ENCODE measurements at places on chromosomes 16 and 17.

DNA sequence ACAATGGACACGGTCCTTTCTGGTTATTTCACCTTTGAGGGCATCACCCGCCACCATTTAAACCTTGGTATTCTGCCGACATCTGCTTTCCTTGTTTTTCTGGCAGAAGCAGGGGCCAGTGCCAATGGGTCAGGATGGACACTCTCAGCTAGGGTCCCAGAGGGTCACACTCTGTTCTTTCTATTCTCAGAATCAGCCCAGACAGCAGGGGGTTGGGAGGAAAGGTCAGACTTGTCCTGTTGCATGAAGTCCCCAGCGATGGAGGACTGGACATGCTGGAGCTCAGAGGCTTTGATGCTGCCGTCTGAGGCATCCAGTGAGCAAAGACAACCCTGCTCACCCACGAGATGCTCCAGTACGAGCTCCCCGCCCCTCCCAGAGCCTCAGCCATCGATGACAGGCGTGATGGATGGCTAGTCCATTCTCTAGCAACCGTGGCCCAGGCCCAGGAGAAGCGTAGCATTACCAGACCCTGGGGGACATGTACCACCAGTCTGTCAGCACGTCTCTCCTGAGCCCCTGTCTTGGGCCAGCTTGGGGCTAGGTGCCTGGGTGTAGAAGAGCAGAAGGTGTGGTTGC, 62.0 kb downstream of the FOXL1 start:
- DNase-seq: no peak

DNA sequence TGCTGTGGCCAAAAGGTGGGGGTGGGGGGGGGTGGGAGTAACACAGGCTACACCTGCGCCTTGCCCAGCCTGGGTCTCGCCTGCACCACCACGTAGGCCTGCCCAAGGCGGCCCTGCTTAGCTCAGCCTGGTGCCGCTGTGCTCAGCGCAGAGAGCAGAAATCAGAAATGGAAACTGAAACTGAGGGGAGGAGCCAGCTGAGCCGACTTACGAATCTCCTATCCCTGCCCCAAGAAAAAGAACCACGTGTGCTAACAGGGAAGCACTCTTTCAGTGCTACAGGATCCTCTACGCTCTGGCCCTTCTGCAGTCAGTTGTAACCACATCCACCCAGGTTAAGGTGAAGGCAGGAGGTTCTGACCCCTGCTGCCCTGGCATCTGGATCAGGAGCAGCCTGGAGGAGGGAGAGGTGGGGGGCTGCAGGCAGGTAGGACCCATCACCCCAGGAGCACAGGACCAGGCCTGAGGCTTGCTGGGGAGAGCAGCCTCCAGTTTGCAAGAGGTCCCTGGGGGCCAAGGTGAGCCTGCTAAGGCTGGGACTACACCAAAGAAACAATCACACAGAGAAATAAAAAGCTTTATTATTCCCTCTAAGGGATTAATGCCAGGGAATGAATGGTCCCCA, at the start of gene DHX58:
DHX58 (minus strand) TSS at position 163 of the 625 bp plus-strand sequence. CDS start 822 bp downstream, outside the sequence.
- DNase-seq: peak; percentile 93

DNA sequence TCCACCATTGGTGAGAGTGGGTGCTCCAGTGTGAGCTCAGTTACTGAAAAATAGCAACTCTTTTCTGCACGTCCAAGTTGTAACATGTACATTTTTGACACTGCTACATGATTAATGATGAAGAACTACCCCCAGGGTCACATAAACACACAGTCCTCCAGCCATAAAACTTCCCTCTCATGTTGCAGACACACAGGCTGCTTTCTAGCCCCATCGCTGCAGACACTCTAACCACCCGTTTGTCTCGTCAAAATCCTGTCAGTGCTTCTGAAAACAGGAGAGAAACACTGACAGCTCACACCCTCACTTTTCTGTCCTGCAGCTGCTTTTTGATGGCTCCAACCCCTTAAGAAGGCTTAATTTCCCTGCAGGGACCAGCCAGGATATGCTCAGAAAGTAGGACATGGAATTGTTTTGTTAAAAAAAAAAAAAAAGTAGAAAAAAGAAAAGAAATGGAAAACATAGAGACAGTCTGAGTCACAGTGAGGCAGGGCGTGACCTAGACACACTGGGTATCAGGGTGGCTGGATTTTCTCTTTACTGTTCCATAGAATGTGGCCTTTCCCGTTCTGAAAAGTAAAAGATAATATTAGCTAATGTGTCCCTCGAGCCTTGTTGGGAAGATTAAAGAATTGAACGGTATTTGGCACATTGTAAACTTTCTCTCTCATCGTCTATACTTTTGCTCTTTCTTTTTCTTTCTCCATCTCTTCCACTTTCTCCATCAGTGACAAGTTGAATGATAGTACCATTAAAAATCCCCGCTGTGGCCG, 20.7 kb upstream of the CCL5 start:
- DNase-seq: no peak

DNA sequence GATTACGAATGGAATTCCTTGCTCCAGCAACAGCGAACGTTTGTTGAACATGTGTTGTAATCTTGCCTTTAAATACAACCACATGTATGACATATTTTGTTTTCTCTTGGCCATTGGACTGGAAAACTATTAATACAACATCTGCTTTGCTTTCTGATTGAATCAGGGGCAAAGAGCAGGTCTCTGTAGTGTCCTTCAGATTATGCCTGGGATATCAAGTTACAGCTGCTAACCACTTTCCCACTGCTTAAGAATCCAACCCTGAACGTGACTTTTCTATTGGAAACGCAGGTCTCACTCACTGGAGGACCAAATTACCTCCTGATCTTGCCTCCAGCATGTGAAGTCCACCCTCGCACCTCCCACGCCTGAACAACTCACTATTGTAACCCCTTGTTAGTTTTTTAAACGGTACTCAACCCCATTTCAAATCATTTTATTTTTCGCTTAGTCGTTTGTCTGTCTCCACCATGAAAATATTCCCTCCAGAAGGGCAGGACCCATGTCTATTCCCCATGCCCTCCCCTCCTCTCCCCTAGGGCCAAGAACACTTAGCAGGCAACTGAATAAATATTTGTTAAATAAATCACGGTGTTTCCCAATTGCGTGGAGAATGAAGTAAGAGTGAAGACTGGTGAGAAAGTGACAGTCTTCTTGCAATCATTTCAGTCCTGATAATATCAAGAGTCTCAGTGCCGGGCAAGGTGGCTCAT, 57.4 kb upstream of the MRTFB start:
- no peak for DNase-seq

GRCh38 chr16:58025351-58026138, at the start of gene MMP15:
Gene MMP15, plus strand, starts transcription at chr16:58025754. Its CDS starts 597 bp downstream, at chr16:58026351.
- peak; percentile 91 for DNase-seq

DNA sequence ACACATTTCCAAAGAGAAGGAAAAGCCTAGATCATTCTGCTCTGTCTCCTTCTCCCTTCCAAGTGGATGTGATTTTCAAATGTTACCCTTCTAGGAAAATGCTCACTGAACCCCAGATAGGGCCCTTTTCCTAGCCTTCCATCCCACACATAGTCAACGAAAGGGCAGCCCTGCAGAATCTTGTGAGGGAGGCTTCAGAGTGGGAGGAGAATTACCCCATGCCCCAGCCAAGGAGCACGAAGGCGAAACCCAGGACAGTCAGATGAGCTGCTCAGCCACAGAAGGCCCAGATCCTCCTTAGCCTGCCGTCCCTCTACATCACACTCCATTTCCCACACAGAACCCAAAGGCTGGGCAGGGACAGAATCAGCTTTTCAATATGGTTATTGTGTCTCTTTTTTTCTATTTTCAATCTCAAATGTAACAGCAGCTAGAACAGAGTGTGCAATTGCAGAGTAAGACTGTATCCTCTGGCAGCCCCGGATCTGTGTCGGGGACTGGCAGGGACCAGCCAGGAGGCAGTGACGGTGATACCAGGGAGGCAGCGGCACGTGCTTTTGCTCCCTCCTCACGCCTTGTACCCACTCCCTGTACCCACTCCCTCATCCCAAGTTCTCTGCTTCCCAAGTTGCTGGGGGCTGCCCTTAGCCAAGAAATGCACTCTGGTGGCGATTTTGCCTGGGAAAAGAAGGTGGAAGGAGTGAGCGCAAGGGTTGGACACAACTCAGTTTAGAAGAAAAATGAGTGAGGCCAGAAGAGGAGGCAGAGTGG, 3.7 kb upstream of the SDK2 start:
- no peak for DNase-seq

DNA sequence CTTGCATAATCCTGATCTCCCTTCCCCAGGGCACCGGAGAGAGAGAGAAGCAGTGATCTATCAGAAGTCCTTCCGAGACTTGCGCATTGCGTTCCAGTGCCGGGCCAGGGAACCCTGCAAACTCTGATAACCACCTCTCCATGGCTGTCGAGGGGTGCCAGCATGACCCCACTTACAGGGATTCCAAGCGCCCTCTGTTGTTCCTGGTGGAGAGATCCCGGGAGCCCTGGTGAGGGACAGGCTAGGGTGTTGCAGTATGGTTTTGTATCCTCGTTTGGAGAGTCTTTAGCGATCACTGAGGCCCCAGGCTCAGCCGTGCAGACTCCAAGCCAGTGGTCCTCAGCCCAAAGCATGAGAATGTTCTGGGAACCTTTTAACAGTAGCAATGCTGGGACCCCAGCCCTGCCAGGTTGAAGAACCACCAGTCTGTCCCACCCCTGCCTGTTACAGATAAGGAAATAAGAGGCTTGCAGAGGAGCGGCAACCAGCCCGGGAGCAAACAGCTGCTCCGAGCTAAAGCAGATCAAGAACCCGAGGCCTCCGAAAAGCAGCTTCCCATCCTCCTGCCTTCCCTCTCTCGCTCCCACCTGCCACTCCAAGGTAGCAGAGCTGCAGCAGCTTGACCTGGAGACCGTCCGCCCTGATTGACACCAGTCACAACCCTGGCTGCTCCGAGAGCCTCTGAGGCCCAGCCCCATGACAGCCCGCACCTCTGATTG, 150.3 kb upstream of the RPL38 start:
- no peak for DNase-seq

GRCh38 chr17:3556916-3557767, 470 bp downstream of the TRPV3 start:
- DNase-seq: no peak

DNA sequence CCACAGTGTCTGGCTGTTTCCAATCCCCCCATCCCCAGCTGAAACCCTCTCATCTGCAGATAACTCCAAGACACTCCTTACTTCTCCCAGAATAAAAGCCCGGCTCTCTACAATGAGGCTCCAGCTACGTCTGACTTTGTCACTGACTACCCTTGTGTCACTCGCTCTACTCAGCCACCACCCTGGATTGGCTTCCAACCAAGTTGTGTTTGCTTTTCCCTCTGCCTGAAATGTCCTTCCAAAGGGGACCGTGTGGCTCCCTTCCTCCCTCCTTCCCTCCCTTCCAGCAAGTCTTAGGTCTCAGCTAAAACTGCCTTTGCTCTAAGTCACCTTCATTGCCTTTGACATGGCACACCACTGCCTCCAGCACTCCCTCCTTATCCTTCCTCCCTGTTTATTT, 42.8 kb downstream of the CDH1 start:
- DNase-seq: no peak

- DNase-seq: no peak
Measured at GRCh38 chr17:51611585-51611984, 351.2 kb downstream of the UTP18 start.

GRCh38 chr17:7262935-7263800, 890 bp upstream of the CLDN7 start:
- peak; percentile 25 for DNase-seq

GRCh38 chr17:3710951-3711383, 12.7 kb upstream of the HASPIN start:
- no peak for DNase-seq

GRCh38 chr16:53866520-53866919, 162.6 kb downstream of the FTO start:
- DNase-seq: no peak

- DNase-seq: no peak
Measured at GRCh38 chr17:50660042-50660886, 25.6 kb downstream of the ABCC3 start.

DNA sequence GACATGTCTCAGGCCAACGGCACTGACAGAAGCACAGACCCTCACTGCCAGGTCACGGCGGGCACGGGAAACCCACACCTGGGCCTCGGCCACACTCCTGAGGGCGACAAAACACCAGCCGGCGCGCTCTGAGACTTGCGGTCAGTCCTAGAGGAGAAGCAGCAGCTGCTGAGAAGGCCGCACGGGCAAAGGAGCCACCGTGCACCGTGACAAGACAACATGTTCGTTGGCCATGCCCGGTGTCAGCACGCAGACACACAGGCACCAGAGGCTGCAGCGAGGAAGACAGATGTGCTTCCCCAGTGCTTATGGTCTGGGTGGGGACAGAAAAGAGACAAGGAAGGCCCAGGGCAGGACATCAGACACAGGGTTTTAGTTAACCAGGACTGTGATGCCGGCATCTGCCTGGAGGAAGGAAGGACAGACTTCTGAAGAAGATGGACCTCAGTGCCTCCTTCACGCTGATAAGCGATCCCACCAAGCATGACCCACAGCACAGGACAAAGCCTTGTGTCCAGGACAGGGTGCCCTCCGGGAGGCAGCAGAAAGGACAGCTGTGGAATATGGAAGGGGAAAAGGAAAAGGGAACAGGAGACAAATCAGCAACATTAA, 84.0 kb downstream of the ANKRD11 start:
- DNase-seq: no peak

GRCh38 chr16:2233872-2234812, 2.1 kb upstream of the DNASE1L2 start:
- DNase-seq: no peak

DNA sequence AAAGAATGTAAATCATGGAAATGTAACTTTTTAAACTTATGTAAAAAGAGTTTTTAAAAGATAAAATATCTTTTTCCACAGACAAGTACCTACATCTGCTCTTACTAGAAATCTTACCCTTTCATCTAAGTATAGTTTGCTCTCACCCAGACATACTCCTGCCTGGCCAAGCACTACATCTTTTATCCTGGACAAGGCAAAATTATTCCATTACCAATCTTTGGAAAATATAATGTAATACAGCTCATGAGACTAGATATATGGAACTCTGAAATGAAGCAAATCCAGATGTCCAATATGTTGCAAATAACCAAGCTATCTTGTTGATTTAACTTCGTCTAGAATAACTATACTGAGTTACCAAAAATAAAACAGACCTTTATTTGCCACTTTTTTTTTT, 50.0 kb downstream of the VMP1 start:
- DNase-seq: no peak

Data from posterior cingulate gyrus (tissue), 11 donors.